MV-4-11 (cell line): ENCODE measurements at places on chromosomes 12 and 14.

GRCh38 chr14:49950275-49951228 lies 57.7 kb downstream of the ARF6 start:
- DNase-seq = no peak

- DNase-seq = no peak
These were observed 22.7 kb upstream of the KRT78 start for GRCh38 chr12:52871291-52872039.

GRCh38 chr12:62576503-62576902 lies 109.9 kb downstream of the MON2 start:
- DNase-seq = no peak

- DNase-seq = no peak
These were observed 500.5 kb downstream of the NAV3 start for GRCh38 chr12:78331181-78331580.

- DNase-seq = no peak
These were observed 2.5 kb upstream of the PSEN1 start for GRCh38 chr14:73133795-73134194.

- DNase-seq = no peak
These were observed 92.7 kb downstream of the NCOR2 start for GRCh38 chr12:124474709-124475108.

DNA sequence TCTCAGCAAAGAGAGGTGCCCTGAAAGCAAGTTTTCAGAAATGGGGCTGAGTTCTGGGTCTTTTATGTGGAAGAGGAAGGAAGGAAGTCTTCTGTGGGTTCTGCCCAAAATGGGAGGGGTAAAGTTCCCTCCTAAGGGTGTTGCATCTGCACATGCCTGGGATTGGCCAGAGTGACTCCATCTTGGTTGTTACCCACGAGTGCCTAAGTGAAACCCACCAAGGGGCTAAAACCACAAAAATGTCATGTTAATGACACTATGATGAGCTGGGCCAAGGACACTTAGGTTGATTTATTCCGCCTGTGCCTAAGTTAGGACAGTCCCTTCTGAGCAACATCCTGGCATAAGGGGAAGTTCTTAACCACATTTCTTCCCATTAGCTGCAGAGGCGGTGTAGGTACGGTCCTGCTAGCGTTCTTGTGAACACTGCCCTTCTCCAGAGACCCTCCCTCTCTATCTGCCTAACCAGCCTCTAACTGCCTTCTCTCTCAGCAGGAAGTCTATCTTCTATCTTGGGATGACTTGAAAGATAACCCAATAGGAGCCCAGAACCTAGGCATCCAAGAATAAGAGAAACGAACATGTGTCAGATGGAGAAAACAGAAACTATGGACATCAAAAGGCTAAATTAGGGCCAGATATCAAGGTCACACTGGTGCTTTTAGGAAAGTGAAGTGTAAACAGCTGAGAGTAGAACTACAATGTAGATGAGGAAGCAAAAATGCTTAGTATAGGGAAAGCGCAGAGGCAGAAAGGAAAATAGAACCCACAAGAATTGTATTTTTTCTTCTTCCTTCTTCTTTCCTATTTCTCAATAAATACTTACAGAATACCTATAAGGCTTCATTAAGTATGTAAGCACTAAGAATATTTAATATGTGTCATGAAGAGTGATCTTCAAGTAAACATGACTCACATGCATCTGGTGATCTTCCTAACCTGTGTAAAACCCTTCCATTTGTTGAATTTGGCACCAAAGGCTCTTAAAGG lies 104.2 kb upstream of the AMN1 start:
- DNase-seq = peak; percentile 98

DNA sequence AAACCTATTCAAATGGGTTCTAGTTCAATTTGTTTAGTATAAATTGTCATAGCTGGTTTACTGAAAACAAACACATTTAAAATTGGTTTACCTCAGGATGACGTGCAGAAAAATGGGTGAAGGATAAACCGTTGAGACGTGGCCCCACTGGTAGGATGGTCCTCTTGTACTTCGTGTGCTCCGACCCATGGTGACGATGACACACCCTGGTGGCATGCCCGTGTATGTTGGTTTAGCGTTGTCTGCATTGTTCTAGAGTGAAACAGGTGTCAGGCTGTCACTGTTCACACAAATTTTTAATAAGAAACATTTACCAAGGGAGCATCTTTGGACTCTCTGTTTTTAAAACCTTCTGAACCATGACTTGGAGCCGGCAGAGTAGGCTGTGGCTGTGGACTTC lies 8.3 kb downstream of the CALM1 start:
- no peak for DNase-seq

- DNase-seq = no peak
These were observed 474.7 kb downstream of the MDGA2 start for GRCh38 chr14:47200740-47201139.

DNA sequence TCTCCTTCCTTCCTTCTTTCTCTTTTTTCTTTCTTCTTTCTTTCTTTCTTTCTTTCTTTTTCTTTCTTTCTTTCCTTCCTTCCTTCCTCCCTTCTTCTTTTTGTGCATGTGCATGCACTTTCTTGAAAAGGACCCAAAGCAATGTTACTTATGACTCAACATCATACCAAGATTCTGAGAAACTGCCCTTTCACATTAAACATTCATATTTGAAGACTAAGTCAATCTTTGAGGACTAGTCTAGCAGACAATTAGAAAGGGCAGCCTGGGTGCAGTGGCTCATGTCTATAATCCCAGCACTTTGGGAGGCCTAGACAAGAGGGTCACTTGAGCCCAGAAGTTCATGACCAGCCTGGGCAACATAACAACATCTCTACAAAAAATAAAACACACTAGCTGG lies 212.8 kb upstream of the KITLG start:
- DNase-seq = no peak

GRCh38 chr14:90522571-90523191 lies 125.9 kb downstream of the CALM1 start:
- no peak for DNase-seq

GRCh38 chr12:113880988-113881962 lies 84.8 kb downstream of the RBM19 start:
- DNase-seq = no peak
